Activated CD4-positive, alpha-beta T cell treated with anti-CD3 and anti-CD28 coated beads, Interleukin-2, amount 50 U/mL, for 48 hours (primary cell): ENCODE measurements at places on chromosomes 6 and 20.
A peak's percentile ranks its signal among the peaks of the same experiment; 100 is the strongest.

DNA sequence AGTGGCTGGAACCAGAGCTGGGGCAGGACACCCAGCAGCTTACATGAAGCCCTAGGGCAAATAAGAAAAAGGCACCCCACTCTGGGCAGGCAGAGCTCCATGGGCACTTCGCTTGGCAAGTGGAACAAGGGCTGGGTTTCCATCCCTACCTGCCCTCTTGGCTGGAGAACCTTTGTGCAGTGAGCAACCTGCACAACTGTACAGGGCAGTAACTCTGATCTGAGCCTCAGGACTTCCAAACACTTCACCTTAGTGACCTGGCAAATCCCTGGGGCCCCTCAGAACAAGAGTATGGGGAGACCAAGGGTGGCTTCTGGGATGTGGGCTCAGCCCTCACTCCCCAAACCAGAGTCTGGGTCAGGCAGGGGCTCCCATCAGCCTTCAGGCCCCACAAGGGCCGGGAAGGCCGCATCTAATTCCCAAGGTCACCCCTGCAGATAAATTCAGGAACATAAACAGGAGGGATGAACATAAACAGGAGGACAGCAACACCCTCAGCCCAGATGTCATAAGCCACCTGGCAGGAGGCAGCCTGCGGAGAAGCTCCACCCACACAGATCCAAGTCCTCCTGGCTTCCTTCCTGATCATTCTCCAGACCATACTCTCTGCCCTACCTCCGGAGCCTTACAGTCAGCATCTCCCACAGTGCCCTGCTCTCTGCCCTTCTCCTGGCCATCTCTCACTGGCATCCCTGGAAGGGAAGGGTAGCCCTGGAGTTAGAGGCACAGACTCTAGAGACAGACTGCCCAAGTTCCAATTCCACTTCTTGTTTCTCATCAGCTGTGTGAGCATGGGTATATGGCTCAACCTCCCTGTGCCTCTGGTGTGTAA is 37.5 kb downstream of the HNF4A start:
- no peak for DNase-seq

- no peak for DNase-seq
Observed at GRCh38 chr20:41072190-41072863, 43.7 kb downstream of the TOP1 start.

DNA sequence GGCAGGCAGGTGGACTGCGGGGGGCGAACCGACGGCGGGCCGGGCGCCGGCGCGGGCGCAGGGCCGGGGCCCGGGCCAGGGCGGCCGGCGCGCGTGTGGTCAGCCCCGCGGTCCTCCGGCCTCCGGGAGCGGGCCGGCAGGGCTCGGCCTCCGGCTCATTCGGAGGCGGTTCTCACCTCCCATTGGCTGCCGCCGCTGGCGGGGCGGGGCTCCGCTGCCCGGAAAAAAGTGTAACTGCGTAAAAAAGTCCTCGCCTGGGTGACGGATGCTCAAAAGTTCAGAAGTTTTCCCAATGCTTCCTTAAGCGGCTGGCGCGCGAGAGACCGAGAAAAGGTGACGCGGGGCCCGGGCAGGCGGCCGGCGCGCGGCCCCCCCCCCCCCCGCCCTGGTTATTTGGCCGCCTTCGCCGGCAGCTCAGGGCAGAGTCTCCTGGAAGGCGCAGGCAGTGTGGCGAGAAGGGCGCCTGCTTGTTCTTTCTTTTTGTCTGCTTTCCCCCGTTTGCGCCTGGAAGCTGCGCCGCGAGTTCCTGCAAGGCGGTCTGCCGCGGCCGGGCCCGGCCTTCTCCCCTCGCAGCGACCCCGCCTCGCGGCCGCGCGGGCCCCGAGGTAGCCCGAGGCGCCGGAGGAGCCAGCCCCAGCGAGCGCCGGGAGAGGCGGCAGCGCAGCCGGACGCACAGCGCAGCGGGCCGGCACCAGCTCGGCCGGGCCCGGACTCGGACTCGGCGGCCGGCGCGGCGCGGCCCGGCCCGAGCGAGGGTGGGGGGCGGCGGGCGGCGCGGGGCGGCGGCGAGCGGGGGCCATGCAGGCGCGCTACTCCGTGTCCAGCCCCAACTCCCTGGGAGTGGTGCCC is at the start of gene FOXC1:
Gene FOXC1 (plus strand): TSS at position 268 of the 849 bp plus-strand sequence. CDS start 531 bp downstream, at position 799.
- peak; percentile 72 for DNase-seq

GRCh38 chr20:35870541-35871258 is 83.6 kb downstream of the SCAND1 start:
- no peak for DNase-seq

- DNase-seq = no peak
Observed at GRCh38 chr6:36280467-36280866, 10.6 kb downstream of the PNPLA1 start.

DNA sequence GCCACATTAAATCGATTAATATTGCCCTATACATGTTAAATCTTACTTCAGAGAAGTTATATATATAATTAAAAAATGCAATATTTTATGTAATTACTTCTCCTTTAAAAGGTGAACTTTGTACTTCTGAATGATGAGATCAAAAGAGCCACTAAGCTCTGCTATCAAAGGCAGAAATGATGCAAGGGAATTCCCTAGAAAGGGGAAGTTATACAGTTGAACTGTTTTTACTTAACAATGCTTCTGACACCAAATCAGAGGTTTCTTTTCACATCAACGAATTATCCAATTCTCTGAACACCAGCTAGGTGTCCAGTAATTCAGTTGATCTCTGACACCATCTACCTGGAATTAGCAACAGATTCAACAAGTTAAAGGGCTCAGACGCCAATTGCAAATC is 319.9 kb upstream of the TSHZ2 start:
- DNase-seq = no peak

- no peak for DNase-seq
Observed at GRCh38 chr6:86502497-86502896, 434.8 kb upstream of the HTR1E start.
